ENCODE measurements at places on chromosomes 1 and 21.

DNA sequence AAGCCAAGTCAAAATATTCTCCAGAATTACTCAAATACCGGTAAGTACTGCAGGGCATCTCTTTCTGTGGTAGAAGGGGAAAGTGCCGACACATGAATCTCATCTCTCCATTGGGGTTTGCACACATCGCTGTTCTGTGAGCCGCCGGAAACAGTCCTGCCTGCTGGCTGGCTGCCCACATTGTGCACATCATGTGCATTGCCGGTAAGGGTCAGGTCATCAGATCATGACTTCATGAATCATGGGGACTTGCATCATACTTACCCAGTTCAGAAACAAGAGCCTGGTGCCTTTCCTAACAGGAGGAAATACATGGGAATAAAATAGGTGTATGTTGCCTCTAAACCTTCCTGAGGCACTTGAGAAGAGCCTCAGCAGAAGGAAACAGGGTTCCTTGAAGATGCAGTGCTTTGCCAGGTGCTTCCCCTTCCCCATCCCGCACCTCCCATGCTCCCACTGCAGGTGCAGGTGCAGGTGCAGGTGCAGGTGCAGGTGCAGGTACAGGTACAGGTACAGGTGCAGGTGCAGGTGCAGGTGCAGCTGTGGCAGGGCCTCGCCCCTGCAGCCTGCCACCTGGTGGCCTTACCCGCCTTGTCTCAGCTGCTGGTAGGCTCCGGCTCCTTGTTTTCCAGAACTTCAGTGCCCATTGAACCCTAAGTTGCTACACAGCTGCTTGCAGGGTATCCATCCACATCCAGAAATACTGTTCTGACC, 26.5 kb downstream of the GPR137B start:
- peak; percentile 56 for DNase-seq

DNA sequence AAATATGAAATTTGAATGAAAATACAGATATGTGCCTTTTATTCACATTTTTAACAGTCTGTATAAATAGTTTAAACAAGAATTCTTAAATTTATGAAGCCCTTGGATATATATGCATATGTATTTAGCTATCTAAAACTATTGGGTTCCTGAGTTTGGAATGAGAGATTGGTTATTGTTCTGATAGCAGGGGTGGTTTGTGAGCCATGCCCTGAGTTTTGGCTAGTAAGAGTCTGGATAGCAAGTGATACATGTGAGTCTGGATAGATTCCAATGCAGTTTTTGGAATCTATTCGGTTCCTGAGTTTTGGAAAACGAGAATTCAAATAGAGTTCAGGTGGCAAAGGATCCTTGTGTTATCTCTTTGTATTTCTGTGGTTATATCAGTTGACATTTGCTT, 2.8 kb downstream of the MAN1A2 start:
- DNase-seq: no peak

GRCh38 chr21:34846601-34847112, 177.9 kb downstream of the CLIC6 start:
- peak; percentile 86 for DNase-seq

DNA sequence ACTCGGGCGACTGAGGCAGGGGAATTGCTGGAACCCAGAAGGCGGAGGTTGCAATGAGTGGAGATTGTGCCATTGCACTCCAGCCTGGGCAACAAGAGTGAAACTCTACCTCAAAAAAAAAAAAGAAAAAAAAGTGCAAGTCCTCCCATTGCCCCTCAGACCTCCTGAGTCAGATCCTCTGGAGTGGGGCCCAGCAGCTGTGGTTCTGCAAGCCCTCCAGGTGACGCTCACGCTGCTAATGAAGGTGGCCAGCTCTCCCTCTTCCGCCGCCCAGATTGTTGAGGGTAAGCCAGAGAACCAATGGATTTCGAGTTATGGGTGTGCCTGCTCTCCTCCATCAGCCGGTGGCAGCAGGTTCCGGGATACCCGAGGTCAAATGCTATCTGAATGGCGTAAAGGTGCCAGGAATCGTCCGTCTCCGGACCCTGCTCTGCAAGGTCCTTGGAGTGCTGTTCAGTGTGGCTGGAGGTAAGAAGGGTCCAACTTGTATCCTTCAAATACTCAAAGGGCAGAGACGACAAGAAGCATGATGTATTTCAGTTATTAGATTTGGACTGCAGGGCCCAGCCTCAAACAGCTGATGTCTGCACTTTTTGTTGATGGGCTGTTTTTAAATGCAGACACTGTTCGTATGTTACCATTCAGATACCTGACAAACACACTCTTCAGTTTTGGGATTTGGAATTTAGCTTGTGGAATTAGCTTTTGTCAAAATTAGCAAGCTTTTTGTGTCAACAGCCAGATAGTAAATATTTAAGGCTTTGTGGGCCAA, 17.6 kb downstream of the CLCN6 start:
- no peak for DNase-seq

- DNase-seq: no peak
These were observed 52.0 kb upstream of the PDC start for GRCh38 chr1:186512698-186513457.

GRCh38 chr1:42981871-42982270, 23.2 kb upstream of the SLC2A1 start:
- no peak for DNase-seq

GRCh38 chr1:74436078-74436477, 76.3 kb downstream of the LRRC53 start:
- DNase-seq: no peak

- no peak for DNase-seq
These were observed 241.5 kb downstream of the C1orf94 start for GRCh38 chr1:34418166-34418565.

DNA sequence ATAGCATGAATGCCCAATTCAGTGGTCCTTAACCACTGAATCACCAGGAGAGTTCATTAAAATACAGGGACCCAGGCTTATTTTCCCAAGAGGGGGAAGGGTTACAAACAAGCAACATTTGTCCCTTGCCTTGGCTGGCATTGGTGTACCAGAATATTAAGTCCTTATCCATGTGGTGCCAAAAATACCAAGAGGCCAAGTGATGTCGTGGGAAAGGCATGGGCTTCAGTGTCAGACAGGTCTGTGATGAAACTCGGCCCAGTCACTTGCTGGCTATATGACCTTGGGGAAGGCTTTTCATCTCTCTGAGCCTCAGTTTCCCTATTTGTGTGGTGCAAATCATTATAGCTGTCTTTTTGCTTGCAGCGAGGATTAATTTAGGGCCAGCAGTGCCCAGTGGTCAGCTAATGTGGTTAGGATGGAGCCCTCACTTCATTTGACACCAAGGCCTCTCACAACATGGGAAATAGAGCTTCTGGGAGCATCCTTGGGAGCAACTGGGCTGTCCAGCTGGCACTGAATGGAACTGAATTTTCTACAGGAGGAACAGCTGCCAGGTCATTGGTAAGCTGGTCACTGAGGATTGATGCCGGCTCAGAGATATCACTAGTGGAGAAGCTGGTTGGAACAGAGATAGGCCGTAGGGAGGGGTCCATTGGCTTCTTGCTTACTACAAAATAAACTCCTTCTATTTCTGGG, 77.2 kb upstream of the PPP2R5A start:
- no peak for DNase-seq

GRCh38 chr1:36419140-36419539, 21.4 kb upstream of the LSM10 start:
- DNase-seq: no peak

- DNase-seq: no peak
These were observed 4.3 kb upstream of the VWA1 start for GRCh38 chr1:1430992-1431844.

- DNase-seq: peak; percentile 20
These were observed 391 bp upstream of the KIAA1614 start for GRCh38 chr1:180912211-180912800.

GRCh38 chr1:225879521-225880221, 2.5 kb downstream of the TMEM63A start:
- no peak for DNase-seq

DNA sequence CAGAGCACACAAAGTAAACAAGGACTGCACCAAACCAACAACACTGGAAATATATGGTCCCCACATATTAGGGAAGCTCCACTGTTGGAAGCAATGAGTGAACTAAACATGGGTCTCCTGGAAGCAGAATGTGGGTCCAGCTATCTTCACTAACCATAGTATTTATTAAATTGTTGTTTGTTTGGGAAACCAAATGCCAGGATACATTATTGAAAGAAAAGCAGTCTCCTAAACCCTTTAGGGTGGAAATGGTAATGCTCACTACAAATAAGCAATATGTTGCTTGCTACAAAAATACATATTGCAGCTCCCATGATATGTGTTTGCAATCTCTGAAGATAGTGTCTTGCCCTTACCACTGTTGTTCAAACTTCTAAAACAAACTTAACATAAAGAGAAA, 2.2 kb downstream of the NEGR1 start:
- DNase-seq: no peak

DNA sequence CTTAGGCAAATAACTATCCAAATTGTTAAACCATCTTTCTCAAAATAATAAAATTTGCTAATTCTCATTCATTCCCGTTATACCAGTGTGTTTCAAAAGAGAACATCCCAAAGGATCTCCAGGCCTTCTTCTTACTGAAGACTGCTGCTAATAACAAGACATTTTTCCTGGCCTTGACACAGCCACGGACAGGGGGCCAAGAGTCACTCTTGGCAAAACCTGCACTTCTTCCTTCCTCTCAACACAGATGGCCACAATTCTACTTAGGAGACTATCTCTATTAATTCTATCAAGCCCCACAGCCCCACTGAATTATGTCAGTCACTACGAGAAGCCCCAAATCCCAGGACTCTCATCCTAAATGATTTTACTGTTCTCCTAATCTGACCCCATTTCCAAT, 86.0 kb downstream of the EVI5 start:
- no peak for DNase-seq

DNA sequence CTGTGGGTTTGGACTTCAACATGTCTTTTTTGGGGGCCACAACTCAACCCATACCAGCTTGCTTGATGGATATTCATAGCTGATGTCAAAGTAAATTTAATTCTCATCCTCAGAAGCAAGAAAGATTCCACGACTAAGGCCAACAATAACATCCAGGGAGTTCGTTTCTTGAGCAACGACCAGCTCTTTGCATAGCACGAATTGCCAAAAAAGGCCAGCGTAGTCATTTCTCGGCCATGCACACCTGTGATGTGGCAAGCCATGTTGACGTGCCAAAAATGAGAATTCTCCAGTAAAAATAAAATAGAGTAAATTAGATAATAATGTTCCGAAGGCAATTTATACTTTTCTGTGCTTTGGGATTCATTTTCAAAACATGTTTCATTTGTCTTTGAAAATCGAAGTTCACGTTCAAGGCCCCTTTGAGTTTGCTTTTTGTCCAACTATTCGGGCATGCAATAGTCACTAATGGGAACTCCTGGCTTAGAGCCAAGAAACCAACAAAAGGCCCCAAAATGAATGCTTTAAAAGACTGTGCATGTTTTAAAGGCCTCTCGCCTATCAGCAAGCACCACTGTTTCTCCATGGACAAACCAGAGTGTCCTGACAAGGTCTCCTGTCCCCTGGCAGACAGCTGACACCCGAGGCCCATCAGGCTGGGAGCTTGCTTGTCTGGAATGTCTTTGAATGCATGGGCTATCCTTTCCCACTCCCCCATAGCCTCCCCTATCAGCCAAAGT, 14.4 kb upstream of the IGSF5 start:
- no peak for DNase-seq

- DNase-seq: no peak
These were observed 342.2 kb downstream of the CAMTA1 start for GRCh38 chr1:7127322-7128075.

GRCh38 chr1:6360517-6361070, 33.0 kb downstream of the ACOT7 start:
- DNase-seq: no peak

DNA sequence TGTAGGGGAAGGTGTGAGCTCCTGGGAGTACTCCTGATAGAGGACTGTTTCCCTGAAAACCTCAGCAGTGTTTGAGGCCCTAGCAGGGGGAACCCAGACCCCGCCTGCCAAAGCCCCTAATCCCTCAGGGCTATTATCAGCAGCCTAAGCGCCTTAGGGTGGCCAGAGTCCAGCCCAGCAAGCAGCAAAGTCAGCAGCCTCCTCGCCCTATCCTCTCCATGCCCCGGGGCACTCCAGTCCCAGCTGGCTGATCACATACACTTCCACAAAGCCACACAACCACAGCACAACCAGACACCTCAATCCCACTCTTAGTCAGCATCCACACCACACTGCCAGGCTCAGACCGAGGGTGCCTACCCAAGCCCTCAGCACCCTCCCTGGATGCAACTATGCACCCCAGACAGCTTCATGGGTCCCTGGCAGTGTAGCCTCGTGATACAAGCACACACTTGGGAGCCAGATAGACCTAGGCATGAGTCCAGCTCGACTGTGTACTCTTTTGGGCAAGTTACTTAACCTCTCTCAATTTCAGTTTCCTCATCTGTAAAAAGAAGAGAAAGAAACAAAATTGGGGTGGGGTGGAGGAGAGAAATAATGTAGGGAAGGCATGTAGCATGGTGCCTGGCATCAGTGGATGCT, 7.1 kb downstream of the IGSF9 start:
- DNase-seq: no peak

DNA sequence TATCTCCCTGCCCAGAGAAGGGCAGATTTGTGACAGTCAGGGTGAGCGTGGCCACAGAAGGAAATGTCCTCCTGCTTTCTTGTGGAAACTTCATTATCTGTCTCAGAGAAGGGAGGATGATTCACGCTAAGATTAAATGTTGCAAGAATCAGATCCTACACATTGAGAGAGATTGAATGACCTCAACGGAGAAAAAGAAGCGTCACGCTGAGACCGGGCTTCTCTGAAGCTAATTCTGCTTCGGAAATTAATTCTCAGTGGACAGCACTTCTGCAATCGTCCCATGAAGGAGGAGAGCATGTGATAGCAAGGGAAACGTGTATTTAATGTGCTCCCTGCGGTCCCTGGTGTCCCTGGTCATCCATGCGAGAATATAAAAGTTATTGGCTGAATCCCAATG, 19.8 kb upstream of the C1orf21 start:
- DNase-seq: no peak

- no peak for DNase-seq
These were observed 49.1 kb downstream of the ARID4B start for GRCh38 chr1:235278915-235279292.

DNA sequence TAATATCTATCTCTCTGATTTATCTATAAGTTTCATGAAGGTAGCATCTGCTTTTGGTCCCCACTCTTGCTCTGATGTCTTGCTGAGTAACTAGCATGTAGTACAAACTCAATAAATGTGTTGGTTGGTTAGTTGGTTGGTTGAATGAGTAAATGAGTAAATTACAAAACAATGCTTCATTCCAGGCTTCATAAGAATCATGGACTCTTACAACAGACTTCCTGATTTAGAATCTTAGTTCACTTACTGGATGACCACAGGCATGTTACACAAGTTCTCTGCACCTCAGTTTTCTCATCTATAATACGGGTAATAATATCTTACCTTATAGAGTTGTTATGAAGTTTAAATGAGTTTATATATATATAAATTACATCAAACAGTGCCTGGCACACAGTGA, 98.6 kb downstream of the ZNF281 start:
- DNase-seq: no peak

- no peak for DNase-seq
These were observed 235.3 kb downstream of the PDE4B start for GRCh38 chr1:66028035-66028434.

GRCh38 chr1:17606826-17607440, 67.4 kb downstream of the ARHGEF10L start:
- peak; percentile 65 for DNase-seq

GRCh38 chr21:38683222-38683621, 122.5 kb upstream of the ETS2 start:
- DNase-seq: no peak

GRCh38 chr1:58933599-58933926, 149.7 kb upstream of the JUN start:
- DNase-seq: no peak

Data from RWPE1 (cell line).